ENCODE measurements at places on chromosomes 2 and 18. TPM values are rescaled to one million over a fixed set of nuclear protein-coding genes. Genes with fewer than 3 reads are reported as not detected.

GRCh38 chr2:180983468-180984242 is 3.2 kb downstream of the UBE2E3 start:
- H3K27me3 ChIP-seq: no peaks in the 10 kb centered on the region
- no peaks in the 10 kb centered on the region for H3K4me1 ChIP-seq
- no peak overlapping the region for H3K4me3 ChIP-seq

DNA sequence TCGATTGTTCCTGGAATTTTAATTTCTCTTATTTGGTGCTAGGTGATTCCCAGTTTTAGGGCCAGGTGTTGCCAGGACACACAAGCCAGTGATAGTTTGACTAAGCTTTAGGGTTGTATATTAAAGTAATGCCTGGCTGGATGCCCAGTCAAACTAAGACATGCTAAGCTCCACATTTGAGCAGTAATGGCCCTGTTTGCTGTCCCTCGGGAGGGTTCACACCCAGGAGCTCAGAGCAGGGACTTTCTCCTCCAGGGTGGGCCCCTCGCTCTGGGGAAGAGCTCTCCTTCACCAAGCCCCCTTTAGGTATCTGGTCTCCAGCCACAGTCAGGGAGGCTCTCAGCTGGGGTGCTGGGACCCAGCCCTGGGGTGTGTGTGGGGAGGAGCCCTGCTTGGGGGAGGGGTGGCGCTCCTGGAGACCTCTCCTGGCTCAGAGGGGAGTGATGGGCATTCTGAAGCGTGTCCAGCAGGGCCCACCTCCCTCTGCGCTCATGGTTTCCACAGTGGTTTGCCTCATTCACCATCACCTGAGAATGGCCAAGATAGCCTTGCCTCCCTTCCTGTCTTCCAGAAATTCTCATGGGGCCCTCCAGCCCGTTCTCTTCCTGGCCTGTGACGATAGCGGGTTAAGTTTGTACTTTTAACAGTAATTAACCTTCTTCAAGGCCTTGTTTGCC is 31.7 kb downstream of the INPP4A start:
- no peak overlapping the region for H3K4me3 ChIP-seq
- no peak overlapping the region for H3K27ac ChIP-seq
- no peaks in the 10 kb centered on the region for H3K27me3 ChIP-seq
- H3K4me1 ChIP-seq: peaks cover 4% of the 10 kb centered on the region
- peaks cover 3% of the 10 kb centered on the region for H3K36me3 ChIP-seq

CCDC74A gene
- 3.6 TPM for polyA plus RNA-seq

OXER1 gene
- polyA plus RNA-seq: 12.2 TPM

DNA sequence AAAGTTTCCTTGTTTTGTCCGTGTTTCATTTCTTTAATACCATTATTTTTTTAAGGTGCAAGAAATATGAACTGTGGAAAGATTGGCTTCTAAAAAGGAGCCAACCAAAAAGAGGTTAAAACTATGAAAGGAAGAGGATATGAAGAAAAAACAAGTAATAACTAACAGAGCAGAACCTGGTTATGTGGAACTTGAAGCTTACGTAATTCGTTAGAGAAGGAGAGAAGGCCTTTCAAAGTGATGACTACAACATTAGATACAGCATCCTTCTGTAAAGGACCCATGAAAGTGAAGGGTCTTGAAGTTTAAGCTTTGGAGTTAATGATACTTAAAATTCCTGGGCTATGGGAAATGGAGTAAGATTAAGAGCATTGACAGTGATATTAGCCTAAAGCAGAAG is 84.5 kb downstream of the ANKRD12 start:
- no peak overlapping the region for H3K27ac ChIP-seq
- H3K4me1 ChIP-seq: no peaks in the 10 kb centered on the region
- peaks cover 45% of the 10 kb centered on the region for H3K36me3 ChIP-seq
- DNase-seq: no peak

ANKRD30BL gene
- 0.09 TPM for polyA plus RNA-seq

GRCh38 chr2:216916956-216917650 is 57.2 kb upstream of the TNP1 start:
- H3K36me3 ChIP-seq: no peaks in the 10 kb centered on the region
- H3K4me1 ChIP-seq: no peaks in the 10 kb centered on the region
- no peaks in the 10 kb centered on the region for H3K27me3 ChIP-seq
- H3K27ac ChIP-seq: no peak overlapping the region
- no peak overlapping the region for H3K4me3 ChIP-seq
- no peak for DNase-seq

DNA sequence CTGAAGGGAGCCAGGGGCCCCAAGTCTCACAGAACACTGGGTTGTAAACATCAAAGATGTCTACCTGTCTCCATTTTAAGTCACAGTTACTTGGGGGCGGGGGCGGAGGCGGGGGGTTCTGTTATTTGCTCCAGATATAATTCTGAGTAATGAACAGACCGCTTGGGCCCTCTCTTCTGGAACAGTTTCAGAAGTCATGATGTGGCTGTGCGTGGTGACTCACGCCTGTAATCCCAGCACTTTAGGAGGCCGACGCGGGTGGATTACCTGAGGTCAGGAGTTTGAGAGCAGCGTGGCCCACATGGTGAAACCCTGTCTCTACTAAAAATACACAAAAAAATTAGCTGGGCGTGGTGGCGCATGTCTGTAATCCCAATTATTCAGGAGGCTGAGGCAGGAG is 157.9 kb upstream of the APCDD1 start:
- no peaks in the 10 kb centered on the region for H3K4me1 ChIP-seq
- no peak for DNase-seq
- no peak overlapping the region for H3K27ac ChIP-seq
- H3K4me3 ChIP-seq: no peak overlapping the region

DNA sequence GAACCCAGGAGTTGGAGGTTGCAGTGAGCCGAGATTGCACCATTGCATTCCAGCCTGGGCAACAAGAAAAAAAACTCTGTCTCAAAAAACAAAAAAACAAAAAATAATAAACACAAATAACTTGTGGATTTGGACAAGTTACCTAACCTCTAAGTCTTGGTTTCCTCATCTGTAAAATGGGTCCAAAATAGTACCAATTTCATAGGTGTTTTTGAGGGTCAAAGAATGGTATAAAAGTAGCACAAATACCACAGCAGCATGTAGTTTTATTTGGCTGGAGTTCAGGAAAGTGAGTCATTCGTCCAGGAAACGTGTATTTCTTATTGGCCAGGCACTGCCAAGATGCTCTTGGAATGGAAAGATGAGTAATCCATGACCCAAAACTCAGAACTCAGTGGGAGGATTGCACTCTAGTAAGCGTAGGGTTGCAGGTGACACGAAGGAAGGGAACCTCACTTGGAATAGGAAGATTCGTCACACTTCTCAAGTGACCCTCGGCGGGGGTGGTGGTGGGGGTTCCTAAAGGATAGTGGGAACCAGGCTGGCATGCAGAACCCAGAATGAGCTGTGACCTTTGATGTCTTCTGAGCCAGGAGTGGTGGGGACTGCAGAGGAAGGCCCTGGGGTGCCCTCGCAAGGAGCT is 24.4 kb downstream of the GRHL1 start:
- H3K4me1 ChIP-seq: no peaks in the 10 kb centered on the region
- H3K4me3 ChIP-seq: no peak overlapping the region
- no peak for DNase-seq
- H3K27ac ChIP-seq: no peak overlapping the region

MROH2A gene
- 0.16 TPM for polyA plus RNA-seq

DNA sequence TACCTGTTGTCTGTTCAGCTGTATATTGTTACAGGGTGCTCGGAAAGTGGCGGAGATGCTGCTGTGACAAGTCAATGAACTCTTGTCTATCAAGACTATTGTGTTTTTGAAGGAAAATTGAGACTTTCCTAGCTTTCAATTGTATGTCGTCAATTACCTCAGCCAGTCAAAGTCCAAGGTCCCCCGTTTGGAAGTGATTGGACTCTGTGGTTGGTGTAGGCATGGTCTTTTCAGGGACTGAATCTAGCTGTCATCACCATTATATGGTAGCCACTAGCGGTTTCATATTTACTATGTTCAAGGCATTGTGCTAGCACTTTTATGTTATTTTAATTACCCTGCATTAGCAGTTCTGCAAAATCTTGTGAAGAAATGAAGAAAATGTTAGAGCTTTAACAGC is 54.9 kb downstream of the XRCC5 start:
- H3K4me1 ChIP-seq: no peaks in the 10 kb centered on the region
- DNase-seq: peak; percentile 21
- peaks cover 77% of the 10 kb centered on the region for H3K36me3 ChIP-seq
- H3K4me3 ChIP-seq: no peak overlapping the region
- no peaks in the 10 kb centered on the region for H3K27me3 ChIP-seq

- H3K36me3 ChIP-seq: peaks cover 6% of the 10 kb centered on the region
- H3K4me3 ChIP-seq: no peak overlapping the region
- H3K27me3 ChIP-seq: no peaks in the 10 kb centered on the region
- H3K27ac ChIP-seq: no peak overlapping the region
Measured at GRCh38 chr2:62801814-62802523, 96.5 kb downstream of the EHBP1 start.

- H3K4me3 ChIP-seq: no peak overlapping the region
- no peaks in the 10 kb centered on the region for H3K36me3 ChIP-seq
- no peak for DNase-seq
- no peaks in the 10 kb centered on the region for H3K27me3 ChIP-seq
Measured at GRCh38 chr2:172722481-172722880, 13.2 kb upstream of the RAPGEF4 start.

DNA sequence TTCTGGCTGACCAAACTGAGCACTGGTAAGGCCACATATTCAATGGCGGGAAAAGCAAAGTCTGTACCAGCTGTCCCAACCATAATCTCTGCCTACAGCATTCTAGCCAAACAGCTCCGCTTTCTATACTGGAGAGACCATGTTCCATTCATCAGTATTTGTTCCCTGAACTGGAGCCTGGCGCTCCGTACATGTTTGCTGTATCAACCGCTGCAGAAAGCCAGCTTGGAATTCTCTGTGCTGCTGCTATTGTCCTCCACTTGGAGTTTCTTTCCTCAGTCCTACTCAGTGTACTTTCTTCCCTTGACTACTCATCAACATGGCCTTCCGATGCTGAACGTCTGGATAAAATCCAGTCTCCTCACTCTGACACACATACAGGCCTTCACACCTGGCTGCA is 1.9 kb downstream of the COA5 start:
- H3K4me1 ChIP-seq: peaks cover 18% of the 10 kb centered on the region
- no peaks in the 10 kb centered on the region for H3K27me3 ChIP-seq
- no peak for DNase-seq

DNA sequence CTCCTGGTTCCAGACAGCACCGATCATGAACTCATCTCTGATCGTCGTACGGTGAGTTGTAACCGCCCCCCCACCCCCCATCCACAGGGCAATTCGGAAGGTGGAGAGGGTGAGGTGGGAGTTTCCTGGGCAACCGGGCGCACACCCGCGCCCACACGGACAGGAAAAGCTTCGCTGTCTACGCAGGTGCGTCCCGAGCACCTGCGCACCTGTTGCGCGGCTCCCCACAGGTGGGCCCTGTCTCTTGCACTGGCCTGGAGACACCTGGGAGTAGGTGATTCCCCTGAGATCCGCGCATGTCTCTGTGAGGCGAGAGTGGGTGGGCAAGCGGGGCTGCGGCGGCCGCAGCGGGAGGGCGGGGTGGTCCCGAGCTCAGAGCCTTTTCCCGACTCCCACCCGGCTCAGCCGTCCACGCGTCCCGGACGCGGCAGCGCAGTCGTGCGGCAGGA is 459 bp upstream of the ATP6V1C2 start:
- DNase-seq: no peak
- peaks cover 74% of the 10 kb centered on the region for H3K27me3 ChIP-seq
- H3K4me3 ChIP-seq: peak overlapping the region; percentile 23
- peaks cover 9% of the 10 kb centered on the region for H3K4me1 ChIP-seq
- H3K27ac ChIP-seq: no peak overlapping the region
- no peaks in the 10 kb centered on the region for H3K36me3 ChIP-seq

ORMDL1 gene
- polyA plus RNA-seq: 86.6 TPM

DNA sequence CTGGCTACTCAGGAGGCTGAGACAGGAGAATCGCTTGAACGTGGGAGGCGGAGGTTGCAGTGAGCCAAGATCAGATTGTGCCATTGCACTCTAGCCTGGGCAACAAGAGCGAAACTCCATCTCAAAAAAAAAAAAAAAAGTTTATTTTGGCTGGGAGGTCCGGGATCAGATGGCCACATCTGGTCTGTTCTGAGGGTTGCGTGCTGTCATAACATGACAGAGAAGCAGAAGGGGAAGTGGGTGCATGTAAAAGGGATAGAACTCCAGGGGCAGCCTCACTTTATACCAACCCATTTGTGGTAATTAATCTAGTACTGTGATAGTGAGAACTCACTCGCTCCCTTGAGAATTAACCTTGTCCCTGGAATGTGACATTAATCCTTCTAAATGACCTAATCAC is 101.2 kb downstream of the PTPN4 start:
- no peaks in the 10 kb centered on the region for H3K4me1 ChIP-seq
- H3K27me3 ChIP-seq: no peaks in the 10 kb centered on the region
- no peaks in the 10 kb centered on the region for H3K36me3 ChIP-seq

POU3F3 gene
- polyA plus RNA-seq: not detected

C2orf80 gene
- 0.84 TPM for polyA plus RNA-seq

GRCh38 chr2:191486584-191487320 is 191.2 kb upstream of the NABP1 start:
- no peak overlapping the region for H3K4me3 ChIP-seq
- no peaks in the 10 kb centered on the region for H3K36me3 ChIP-seq
- peak overlapping the region; percentile 70 for H3K27ac ChIP-seq
- H3K27me3 ChIP-seq: no peaks in the 10 kb centered on the region
- peaks cover 4% of the 10 kb centered on the region for H3K4me1 ChIP-seq

- no peak overlapping the region for H3K4me3 ChIP-seq
- H3K27ac ChIP-seq: no peak overlapping the region
- no peaks in the 10 kb centered on the region for H3K27me3 ChIP-seq
Measured at GRCh38 chr2:47013383-47013782, 97.8 kb upstream of the MCFD2 start.

DNA sequence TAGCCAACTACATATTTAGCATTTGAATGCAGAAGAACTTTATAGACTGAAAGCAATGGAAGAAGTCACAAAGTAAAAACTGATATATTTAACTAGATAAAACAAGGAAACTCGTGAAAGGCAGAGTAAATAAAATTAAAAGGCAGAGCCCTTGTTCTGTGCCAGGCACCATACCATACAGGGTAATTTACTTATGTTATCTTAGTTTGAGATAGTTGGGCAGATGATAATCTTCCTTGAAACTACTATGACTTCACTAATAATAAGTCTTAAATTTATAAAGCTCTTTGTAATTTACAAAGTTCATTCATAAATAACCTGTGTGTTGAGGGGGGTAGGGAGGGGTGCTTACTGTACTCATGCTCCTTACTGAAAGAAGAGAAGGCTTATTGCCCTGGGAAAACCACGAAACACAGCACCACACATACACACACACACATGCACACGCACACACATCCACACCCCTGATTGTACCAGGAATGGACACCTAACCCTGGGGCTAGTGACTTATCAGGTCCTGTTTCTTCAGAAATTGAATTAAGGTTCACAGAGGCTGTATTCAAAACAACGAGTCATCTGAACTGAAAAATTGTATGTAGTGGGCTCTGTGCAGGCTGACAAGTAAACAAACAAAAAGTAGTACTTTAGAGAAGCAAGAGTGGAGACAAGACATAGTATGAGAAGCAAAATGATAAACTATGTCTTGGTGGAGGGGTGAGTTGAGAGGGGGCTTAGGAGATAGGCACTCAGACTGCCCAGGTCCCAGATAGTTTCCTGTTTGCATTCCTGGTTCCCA is 38.1 kb downstream of the AGFG1 start:
- no peak for DNase-seq
- peaks cover 12% of the 10 kb centered on the region for H3K4me1 ChIP-seq
- H3K36me3 ChIP-seq: peaks cover 2% of the 10 kb centered on the region
- no peak overlapping the region for H3K27ac ChIP-seq
- H3K4me3 ChIP-seq: no peak overlapping the region

- no peaks in the 10 kb centered on the region for H3K36me3 ChIP-seq
- no peaks in the 10 kb centered on the region for H3K27me3 ChIP-seq
- peak overlapping the region; percentile 57 for H3K27ac ChIP-seq
- peak overlapping the region; percentile 51 for H3K4me3 ChIP-seq
- H3K4me1 ChIP-seq: peaks cover 8% of the 10 kb centered on the region
Measured at GRCh38 chr18:80148326-80149199, 39.5 kb downstream of the ADNP2 start.

- DNase-seq: no peak
- H3K27me3 ChIP-seq: no peaks in the 10 kb centered on the region
- H3K36me3 ChIP-seq: peaks cover 14% of the 10 kb centered on the region
- H3K27ac ChIP-seq: no peak overlapping the region
Measured at GRCh38 chr2:196131949-196132925, 39.1 kb downstream of the STK17B start.

CRYBA2 gene
- 13.3 TPM for polyA plus RNA-seq

Measured in large intestine (tissue), 12 donors.